ENCODE measurements at places on chromosomes 1 and 21. TPM values are rescaled to one million over a fixed set of nuclear protein-coding genes. Genes with fewer than 3 reads are reported as not detected.
A peak's percentile ranks its signal among the peaks of the same experiment; 100 is the strongest.

The FCRLB gene
- 3.8 TPM for total RNA-seq

The ABL2 gene
- 20.7 TPM for total RNA-seq

DNA sequence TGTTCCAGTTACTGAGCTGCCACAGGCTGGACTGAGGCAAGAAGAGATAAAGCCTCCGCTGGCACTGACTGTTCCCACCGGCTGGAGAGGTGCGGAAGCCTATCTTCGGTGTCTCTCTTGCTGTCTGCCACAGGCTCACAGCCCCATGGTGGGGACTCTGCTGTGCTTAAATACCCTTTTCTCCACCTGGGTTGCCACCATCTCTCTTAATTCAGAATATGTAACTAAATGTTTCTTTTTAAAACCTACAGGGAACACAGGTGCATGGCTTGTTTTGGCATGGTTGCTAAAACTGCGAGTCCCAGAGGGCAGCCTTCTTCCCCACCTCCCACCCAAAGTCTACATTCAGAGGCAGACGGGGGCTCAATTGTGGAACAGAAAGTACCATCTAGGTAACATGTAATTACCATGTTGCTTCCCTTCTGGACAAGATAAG, 8.1 kb upstream of the LBR start:
- no peaks in the 10 kb centered on the region for H3K36me3 ChIP-seq
- peaks cover 26% of the 10 kb centered on the region for H3K4me1 ChIP-seq
- H3K4me3 ChIP-seq: no peak overlapping the region

DNA sequence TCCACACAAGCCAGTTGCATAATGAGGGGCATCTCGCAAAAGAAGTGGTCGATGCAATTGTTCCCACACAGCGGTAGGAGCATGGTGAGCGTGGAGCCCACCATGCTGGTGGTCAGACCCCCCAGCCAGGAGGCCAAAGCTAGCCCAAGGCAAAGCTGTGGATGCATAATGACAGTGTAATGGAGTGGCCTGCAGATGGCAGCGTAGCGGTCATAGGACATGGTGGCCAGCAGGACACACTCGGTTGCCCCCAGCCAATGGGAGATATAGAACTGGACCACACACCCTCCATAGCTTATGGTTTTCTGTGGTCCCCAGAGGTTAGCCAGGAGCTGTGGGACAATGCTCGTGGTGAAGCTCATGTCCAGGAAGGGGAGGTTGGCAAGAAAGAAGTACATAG, 4.3 kb downstream of the OR2C3 start:
- no peak overlapping the region for H3K4me3 ChIP-seq
- H3K27ac ChIP-seq: no peak overlapping the region
- no peaks in the 10 kb centered on the region for H3K36me3 ChIP-seq
- H3K27me3 ChIP-seq: no peaks in the 10 kb centered on the region

GRCh38 chr1:31435471-31436409, 22.7 kb downstream of the SERINC2 start:
- H3K4me1 ChIP-seq: peaks cover 6% of the 10 kb centered on the region
- no peak overlapping the region for H3K4me3 ChIP-seq
- H3K27ac ChIP-seq: no peak overlapping the region
- no peaks in the 10 kb centered on the region for H3K36me3 ChIP-seq
- no peaks in the 10 kb centered on the region for H3K27me3 ChIP-seq

DNA sequence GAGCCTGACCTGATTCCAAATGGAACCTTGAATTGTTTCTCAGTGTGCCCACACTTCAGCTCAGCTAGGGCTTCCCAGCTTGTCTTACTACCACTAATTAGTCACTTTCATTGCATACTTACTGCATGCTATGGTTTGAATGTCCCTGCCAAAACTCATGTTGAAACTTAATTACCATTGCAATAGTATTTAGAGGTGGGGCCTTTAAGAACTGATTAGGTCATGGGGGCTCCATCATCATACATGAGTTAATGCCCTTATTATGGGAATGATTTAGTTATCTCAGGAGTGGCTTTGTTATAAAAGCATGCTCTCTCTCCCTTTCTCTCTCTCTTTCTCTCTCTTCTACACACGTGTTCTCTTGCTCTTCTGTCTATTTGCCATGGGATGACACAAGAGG, 68.3 kb downstream of the NENF start:
- DNase-seq: no peak
- no peaks in the 10 kb centered on the region for H3K36me3 ChIP-seq
- peaks cover 6% of the 10 kb centered on the region for H3K4me1 ChIP-seq
- H3K4me3 ChIP-seq: no peak overlapping the region

- no peaks in the 10 kb centered on the region for H3K4me1 ChIP-seq
- H3K36me3 ChIP-seq: no peaks in the 10 kb centered on the region
- DNase-seq: no peak
- no peak overlapping the region for H3K27ac ChIP-seq
Observed at GRCh38 chr1:64312431-64312830, 109.0 kb downstream of the UBE2U start.

- no peaks in the 10 kb centered on the region for H3K27me3 ChIP-seq
- H3K4me1 ChIP-seq: peaks cover 15% of the 10 kb centered on the region
- peak overlapping the region; percentile 72 for H3K27ac ChIP-seq
- no peaks in the 10 kb centered on the region for H3K36me3 ChIP-seq
- DNase-seq: peak; percentile 86
Observed at GRCh38 chr1:98870959-98871903, 133.4 kb downstream of the PLPPR5 start.

Measured in B cell (primary cell).